ENCODE measurements at places on chromosomes 6 and 20.

DNA sequence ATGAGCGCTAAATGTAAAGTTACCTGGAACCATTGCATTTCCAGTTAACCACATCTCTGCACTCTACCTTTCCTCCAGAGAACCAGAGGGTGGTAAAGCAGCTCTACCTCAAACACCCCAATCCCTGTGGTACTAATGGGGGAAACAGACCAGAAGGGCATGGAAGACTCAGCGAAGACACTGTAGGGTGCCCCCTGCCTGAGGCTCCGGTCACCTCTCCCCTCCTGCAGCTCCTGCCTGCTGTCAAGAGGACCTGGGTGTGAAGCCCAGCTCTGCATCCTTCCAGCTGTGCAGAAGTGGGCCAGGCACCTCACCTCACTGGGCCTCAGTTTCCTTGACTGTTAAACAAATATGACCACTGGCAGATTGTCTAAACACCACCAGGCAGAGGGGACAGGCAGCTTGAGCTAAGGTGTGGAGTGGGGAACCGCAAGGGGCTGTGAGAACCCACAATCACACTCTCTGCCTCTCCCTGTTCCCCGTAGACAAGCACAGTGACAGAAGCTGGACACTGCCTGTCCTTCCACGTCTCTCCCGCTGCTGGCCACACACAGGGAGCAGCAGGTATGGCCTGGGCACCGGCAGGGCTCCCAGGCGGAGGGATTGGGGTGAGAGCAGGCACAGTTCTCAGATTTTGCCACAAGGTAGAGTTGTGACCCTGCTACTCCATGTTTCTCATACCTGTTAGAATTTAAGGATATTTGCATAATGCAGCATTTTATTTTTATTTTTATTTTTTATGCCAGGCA lies 9.1 kb upstream of the BPIFA2 start:
- H3K4me1 ChIP-seq, result no peaks in the 10 kb centered on the region
- H3K27me3 ChIP-seq, result peaks cover 64% of the 10 kb centered on the region
- DNase-seq, result no peak
- no peaks in the 10 kb centered on the region for H3K36me3 ChIP-seq

DNA sequence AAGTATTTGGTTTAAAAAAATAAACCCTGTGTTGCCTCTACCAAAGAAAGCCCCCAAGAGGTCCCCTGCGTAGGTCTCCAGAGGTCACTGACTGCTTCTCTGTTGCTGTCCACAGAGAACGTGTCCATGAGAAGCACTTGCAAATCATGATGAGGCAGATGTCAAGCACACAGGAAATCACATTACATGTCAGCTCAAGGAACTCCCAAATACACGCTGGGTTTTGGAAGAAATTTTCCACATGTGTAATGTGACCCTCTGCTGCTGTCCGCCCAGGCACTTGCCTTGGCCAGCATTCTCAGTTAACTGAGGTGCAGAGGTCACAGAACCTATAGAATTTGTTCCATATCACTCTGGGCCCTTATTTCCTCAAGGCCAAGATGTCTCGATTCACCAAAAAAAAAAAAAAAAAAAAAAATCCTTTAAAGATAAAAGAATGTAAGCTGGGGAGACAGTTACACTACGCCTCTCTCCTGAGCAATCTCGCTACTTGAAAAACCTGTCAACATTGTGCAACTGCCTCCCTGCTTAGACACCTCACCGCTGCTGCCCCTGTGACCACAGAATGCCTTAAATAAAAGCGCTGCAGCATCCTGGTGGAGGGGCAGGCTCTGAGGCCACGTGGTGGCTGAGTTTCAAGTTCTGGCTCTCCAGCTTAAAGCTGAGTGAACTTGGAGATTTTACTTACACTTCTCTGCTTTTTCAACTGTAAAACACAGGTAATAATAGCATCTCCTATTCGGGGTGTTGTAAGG lies 42.3 kb downstream of the SLC22A23 start:
- DNase-seq, result no peak
- H3K4me1 ChIP-seq, result peaks cover 83% of the 10 kb centered on the region
- H3K27me3 ChIP-seq, result peaks cover 11% of the 10 kb centered on the region
- H3K4me3 ChIP-seq, result peak overlapping the region; percentile 54

DNA sequence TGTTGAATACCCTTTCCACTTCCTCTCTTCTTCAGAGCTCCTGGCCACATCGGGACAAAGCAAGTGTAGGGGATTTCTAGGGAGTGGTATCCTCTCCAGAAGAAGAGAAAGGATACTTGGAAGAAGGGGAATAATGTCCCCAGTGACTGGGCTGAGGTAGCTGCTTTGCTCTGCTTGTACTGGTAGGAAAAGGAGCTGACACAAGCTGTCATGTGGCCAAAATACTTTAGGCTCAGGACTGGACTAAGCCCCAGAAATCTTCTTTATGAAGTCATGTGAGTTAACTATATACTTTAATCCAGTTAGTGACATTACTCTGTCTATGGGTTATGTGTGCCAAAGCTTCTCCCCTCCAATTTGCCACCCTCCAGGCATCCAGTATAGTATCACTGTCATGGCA lies 40.5 kb downstream of the AKIRIN2 start:
- H3K27me3 ChIP-seq, result peaks cover 3% of the 10 kb centered on the region
- no peak overlapping the region for H3K27ac ChIP-seq
- no peaks in the 10 kb centered on the region for H3K4me1 ChIP-seq
- H3K36me3 ChIP-seq, result peaks cover 67% of the 10 kb centered on the region
- no peak overlapping the region for H3K4me3 ChIP-seq

GRCh38 chr6:117480651-117481050 lies 1.8 kb upstream of the DCBLD1 start:
- peaks cover 30% of the 10 kb centered on the region for H3K27me3 ChIP-seq
- H3K4me3 ChIP-seq, result no peak overlapping the region
- H3K4me1 ChIP-seq, result peaks cover 24% of the 10 kb centered on the region
- DNase-seq, result no peak

DNA sequence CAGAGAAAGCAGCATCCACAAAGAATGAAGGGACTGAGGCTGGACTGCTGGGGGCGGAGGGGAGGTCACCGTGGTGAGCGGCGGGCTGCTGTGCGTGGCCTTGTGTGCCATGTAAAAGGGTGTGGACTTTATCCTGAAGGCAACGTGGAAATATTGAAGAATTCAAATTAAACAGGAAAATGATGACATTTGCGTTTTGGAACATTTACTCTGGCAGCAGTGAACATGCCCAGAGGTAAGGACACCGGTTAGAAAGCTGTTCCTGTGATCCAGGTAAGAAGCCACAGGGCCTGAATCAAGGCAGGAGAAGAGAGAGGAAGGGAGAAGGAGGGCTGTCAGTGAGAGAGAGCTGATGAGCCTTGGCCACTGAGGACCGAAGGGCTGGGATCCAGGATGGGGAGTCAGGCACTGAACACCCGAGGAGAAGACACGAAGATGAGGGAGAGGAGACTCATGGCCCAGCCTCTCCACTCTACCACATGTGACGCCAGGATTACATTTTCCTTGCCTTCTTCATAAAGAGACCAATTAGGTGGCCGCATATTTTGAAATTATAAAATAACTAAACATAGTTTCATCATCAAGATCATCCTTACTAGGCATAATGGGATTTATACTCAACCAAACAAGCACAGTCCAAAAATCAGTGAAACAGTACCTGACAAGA lies 58.4 kb downstream of the TRAM2 start:
- H3K27ac ChIP-seq, result peak overlapping the region; percentile 93
- DNase-seq, result no peak
- H3K27me3 ChIP-seq, result no peaks in the 10 kb centered on the region
- H3K36me3 ChIP-seq, result peaks cover 41% of the 10 kb centered on the region
- peaks cover 54% of the 10 kb centered on the region for H3K4me1 ChIP-seq

- no peaks in the 10 kb centered on the region for H3K4me1 ChIP-seq
- no peak overlapping the region for H3K4me3 ChIP-seq
- H3K27me3 ChIP-seq, result no peaks in the 10 kb centered on the region
- peaks cover 66% of the 10 kb centered on the region for H3K36me3 ChIP-seq
These were observed 13.6 kb downstream of the CDC5L start for GRCh38 chr6:44401138-44401537.

All from nephron progenitor cell (in vitro differentiated cells).